ENCODE measurements at places on chromosomes 5 and 9.

DNA sequence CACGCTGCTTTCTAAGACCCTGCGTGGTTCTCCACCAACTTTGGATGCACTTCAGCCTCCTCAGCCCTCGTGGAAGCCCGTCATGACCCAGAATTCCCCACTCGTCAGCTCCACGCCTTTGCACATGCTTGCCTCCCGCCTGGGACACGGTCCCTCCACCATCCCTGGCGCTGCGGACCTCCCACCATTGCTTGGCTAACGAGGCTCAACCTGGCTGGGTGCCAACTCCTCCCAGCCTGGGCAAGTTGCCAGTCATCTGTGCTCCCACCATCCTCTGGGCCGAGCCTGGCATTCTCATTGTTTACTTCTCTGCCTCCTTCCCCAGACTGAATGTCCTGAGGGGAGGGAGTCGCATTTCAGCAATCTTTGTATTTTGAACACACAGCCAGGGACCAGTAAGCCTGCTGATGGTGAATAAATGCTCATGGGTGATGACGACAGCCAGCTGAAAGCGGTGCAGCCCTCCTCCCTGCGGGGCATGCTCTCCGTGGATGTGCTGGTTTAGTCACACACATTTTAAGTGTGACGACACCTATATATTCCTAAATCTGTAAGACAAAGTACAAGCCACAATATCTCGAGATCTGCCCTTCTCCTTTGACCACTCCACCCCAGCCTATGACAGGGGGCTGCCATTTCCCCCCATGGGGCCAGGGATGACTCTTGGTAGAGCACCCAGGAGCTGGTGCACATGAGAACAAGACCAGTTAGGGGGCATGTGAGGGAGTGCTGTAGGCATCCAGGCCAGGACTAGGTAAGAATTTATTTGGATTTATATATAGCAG is 37.6 kb downstream of the ANKRD33B start:
- peak; percentile 71 for DNase-seq

GRCh38 chr9:28820741-28821140 is 1247.5 kb upstream of the C9orf72 start:
- no peak for DNase-seq

DNA sequence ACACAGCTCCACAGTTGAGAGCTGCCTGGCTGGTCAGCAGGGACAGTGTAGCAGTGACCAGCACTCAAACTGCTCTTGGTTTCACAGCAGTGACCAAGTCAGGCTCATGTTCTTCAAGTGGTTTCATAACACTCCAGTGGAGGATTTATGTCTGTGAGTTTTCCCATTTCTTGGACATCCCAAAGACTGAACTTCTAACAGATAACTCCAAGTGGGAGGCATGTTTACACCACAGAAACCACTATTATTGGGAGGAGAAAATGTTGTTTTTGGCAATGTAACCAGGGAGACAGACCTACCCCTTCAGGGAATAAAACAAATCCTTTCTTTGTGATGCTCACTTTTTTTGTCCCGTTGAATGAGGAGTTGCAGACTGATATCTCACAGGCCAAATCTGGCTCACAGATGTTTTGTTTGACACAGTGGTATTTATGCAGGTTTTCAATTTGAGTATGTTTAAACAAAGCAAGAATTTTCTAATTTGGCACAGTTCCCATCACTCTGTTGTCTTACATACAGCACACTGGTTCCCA is 141.5 kb downstream of the RMI1 start:
- no peak for DNase-seq

DNA sequence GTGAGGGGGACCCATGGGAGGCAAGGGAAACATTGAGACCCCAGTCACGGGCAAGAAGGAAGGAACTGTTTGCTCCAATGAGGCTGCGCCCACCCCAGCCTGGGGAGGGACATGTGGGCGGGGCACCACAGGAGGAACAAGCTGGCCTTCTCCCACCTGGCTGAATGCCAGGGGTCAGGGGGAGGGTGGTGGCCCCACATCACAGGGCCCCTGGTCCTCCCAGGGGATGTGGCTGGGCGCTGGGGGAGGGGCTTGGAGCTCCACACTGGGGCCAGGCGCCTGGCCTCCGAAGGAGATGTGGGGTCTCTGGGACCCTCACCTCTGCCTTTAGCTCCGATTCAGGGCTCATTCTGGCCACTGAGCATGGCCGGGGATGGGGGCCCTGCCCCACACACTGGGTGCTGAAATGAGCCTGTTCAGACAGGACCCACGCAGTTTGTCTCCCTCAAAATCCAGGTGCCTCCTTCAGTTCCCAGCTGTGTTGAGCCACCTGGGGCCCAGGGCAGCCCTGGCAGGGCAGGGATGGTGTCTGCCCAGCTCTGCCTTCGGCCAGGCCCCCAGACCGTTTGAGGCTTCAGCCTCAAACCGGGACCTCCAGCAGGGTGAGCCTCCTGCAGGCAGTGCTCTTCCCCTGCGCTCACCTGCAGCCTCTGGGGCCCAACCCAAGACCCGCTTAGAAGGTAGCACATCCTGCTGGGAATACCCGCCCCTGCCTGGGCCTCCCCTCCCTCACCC is 33.2 kb upstream of the NOTCH1 start:
- no peak for DNase-seq

GRCh38 chr5:60505373-60506171 is 194.4 kb downstream of the DEPDC1B start:
- DNase-seq: peak; percentile 38

- no peak for DNase-seq
Observed at GRCh38 chr5:7794823-7795222, 56.1 kb downstream of the CFAP90 start.

DNA sequence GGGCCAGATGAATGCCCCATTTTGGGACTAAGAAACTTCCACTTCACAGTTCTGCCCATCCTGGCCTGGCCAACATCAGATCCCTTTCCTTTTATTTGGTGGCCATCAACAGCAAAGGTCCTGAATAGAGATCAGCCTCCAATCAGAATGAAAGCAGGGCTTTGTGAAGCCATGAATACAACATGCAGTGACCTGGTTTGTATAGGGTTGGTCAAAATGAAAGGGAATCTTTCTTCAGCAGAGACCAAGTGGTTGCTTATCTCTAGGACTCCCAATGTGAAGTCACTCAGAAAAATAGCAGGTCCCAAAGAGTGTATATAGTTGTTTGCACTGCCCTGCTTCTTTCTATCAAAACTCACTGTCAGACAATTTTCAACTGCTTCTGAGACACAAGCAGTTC is 113.9 kb upstream of the SLC12A2 start:
- DNase-seq: no peak

DNA sequence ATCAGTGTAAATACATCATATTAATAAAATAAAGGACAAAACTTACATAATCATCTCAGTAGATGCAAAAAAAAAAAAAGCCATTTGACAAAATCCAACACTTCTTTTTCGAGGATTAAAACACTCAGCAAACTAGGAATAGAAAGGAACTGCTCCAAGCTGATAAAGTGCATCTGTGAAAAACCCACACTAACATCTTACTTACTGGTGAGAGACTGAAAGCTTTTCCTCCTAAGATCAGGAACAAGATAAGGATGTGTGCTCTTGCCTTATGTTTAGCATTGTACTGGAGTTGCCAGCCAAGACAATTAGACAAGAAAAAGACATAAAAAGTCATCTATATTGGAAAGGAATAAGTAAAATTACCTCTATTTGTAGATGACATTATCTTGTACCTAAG is 120.2 kb upstream of the SAP30L start:
- no peak for DNase-seq

DNA sequence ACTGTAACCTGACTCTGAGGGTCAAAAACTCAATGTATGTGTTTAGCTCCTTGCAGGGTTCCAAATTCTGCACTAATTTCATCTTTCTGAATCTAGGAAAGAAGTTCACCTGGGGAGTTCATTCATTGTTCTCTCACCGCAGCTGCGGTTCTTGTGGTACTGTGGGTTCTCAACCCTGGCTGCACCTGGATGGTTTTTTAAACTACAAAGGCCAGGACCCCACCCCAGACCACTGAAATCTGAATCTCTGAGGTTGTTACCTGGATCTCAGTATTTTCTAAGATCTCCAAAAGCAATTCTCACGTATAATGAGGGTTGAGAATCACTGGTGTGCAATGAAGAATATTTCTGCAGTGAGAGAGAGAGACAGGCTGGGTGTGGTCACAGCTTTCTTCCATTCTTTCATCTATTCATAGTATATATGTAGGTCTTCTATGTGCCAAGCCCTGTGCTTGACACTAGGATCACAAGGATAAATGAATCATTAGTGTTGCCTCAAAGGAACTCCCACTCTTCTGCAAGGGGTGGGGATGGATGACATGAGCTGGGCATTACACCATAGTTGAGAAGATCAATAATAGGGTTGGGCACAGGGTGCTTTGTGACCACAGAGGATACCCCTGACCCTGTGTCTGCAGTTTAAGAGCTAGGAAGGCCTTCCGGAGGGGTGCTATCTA is 109.8 kb downstream of the GALNT10 start:
- DNase-seq: no peak

- peak; percentile 51 for DNase-seq
Observed at GRCh38 chr9:34633851-34634550, 3.6 kb downstream of the SIGMAR1 start.

Data from occipital lobe (tissue), 3 donors.